ENCODE measurements at places on chromosomes 3 and 15. TPM values are rescaled to one million over a fixed set of nuclear protein-coding genes. Genes with fewer than 3 reads are reported as not detected.

GRCh38 chr3:168427835-168428475, 332.2 kb upstream of the GOLIM4 start:
- no peak for DNase-seq

GRCh38 chr3:100407977-100408532, 6.7 kb downstream of the LNP1 start:
- no peak for DNase-seq

- no peak for DNase-seq
Observed at GRCh38 chr15:41698779-41699178, 38.6 kb downstream of the MGA start.

GRCh38 chr15:98442379-98442833, 205.9 kb upstream of the IGF1R start:
- no peak for DNase-seq

- no peak for DNase-seq
Observed at GRCh38 chr3:177615015-177615414, 417.7 kb upstream of the TBL1XR1 start.

GRCh38 chr3:46435081-46435726, 28.1 kb downstream of the CCRL2 start:
- no peak for DNase-seq

DNA sequence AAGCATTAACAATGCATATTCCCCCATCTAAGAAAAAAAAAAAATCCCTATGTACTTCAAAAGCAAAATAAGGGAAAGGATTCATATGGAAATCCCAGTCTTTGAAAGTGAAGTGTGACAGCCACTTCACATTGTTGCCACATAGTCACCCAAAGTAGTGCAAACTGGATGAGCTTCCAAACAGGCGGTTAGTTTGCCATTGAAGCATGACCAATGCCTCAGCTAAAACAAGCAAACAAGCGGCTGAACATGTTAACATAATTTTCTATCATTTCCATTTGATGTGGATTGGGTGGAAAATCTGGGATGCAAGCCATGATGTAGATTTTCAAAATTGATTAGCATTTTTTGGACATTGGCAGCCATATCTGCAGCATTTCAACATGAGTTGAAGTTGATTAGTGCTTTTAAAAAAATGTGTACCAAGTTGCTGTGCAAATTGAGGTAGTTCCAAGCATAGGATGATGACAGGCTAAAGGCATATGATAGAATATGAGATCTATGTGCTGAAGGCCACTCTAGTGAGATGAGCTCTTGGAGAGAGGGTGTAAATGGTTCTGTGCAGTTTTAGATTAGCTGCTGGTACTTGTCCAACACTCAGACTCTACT, 405.2 kb downstream of the NR2F2 start:
- DNase-seq: no peak

- DNase-seq: no peak
Observed at GRCh38 chr15:95718441-95718840, 612.1 kb upstream of the NR2F2 start.

DNA sequence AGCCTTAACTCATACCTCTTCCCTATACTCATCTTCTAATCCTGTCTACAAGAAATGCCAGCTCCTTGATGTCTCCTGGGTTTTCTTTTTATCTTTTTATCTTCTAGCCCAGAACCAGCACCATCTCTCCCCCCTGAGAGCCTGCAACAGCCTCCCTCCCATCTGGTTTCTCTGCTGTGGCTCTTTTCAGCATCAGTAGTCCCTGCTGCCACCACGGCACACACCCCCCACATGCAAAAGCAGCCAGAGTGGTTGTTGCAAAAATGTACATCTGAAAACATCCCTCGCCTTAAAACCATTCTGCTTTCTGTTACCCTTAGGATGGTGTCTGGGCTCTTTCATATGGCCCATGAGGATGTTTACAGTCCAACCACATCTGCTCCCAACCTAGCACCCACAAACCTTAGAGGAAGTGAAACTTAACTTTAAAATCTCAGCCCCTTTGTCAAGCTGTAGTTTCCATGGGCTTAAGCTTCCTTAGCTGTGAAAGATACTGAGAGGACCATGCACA, 775 bp downstream of the TTC21A start:
- no peak for DNase-seq

DNA sequence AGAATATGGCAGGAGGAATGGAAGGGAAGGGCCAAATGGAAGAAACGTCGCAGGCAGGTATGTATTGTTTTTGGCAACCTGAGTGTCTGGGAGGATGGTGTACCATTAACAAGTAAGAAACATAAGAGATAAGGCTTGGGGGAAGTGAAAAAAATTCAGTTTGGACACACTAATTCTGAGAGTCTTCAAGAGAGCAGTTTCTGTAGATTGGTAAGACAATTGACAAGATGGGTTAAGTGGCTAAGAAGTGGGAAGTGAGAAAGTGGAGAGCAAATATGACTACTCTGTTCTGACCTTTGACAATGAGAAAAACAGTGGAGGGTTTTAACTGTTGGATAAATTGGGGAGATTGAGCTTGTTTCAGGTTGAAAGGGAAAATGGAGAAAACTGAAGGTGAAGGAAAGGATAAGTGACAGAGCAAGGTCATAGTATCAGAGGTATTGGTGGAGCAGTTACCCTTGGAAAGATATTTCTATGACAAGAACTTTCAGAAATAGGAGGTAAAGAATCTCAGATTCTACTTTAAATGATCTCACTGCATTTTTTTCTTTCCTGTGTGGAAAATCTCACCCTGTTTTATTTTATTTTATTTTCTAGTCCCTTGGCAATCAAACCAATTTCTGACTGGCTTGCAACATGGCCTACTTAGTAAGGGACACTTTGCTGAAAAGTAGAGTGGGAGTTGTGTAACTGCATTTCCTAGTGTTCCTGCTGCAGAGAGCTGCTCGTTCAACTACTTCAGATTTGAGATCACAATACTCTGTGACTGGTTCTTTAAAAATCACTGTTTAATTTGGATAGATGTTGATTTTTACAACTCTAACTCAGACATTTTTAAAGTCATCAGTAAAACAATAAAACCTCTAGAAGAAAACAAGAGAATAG, 23.1 kb upstream of the GABPB1 start:
- no peak for DNase-seq

DNA sequence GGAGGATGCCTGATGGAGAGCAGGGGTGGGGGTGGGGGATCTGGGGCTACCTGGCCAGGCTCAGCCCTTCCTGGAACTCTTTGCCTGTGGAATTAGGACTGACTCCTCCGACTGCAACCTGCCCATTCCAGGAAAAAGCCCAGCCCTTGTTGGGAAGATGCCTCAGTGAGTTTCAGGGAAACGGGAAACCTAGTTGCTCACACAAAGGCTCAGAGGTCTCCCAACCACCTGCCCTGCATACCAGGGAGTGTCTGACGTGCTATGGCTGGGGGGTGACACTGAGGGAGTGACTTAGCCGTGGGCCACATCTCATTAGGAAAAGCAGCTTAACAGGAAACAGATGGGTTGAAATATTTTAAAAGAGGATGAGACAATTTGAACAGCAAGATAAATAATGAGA, 27.9 kb downstream of the CYP8B1 start:
- no peak for DNase-seq

DNA sequence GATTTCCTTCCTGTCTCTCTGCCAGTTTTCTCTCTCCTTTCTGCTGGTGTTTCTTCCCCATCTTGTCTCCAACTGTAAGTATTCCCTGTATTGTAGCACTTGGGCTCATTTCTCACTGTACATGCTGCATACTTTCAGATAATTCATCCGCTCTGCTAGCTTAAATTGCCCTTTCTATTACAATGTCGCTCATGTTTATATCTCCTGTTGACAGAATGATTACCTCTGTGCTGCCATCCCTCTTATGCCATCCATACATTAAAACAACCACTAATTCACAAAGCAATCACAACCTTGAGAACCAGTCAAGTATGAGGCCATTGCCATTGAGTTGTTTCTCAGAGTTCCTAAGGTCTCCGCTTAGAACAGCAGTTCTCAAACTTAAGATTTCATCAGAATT, 107.5 kb upstream of the SOX2 start:
- DNase-seq: no peak

GRCh38 chr15:57118013-57118799, 199.8 kb downstream of the TCF12 start:
- DNase-seq: no peak

- no peak for DNase-seq
Observed at GRCh38 chr3:42110631-42111030, 19.5 kb downstream of the TRAK1 start.

DNA sequence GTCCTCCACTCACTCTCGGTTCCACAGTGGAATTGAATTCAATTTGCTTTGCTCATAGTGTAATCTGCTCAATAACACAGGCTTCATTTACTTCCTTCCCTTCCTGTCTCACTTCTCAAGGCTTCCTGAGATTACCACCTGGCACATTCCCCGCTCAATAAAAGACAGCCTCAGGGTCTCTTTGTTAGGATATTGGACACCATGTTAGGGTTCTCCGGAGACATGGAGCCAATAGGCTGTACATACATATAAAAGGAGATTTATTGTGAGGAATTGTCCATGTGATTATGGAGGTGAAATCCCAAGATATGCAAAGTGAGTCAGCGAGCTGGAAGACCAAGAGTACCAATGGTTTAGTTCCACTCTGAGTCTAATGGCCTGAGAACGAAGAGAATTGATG, 974.5 kb downstream of the CADM2 start:
- no peak for DNase-seq

DNA sequence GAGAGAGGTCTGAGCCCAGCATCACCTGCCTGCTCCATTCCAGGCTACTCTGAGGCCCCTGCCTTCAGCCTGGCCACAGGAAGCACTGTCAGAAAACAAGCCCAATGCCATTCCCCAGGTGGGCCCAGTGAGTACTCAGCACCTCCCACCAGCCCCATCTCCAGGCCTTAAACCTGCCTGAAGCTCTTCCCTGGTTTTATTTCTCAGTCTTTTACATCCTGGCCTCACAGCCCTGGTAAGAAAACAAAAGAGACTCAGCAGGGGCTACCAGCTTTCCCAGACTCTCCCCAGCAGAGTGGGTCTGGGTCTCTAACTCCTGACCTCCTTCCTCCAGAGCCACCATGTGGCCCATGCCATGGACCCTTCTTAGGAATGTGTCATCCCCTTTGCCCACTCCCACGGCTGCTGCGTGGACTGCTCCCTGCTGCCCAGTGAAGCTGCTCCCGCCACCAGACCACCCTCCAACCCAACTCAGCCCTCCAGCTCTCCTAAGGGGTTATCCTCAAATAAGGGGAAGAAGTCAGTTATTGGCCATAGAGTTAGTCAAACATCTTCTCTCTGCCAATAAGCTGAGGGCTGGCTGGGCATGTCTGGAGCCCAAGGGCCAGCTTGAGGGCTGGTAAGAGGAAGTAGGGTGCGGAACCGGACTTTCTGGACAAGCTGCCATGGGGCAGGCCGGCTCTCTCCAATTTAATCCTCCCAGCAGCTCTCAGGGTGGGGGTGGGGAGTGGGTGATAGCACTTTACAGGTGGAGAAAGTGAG, 116.7 kb upstream of the LINGO1 start:
- no peak for DNase-seq

GRCh38 chr3:114308377-114308776, 14.5 kb downstream of the TIGIT start:
- no peak for DNase-seq

- DNase-seq: no peak
Observed at GRCh38 chr15:49255966-49256759, 86.1 kb downstream of the GALK2 start.

GRCh38 chr15:92413510-92413909, 19.8 kb downstream of the ST8SIA2 start:
- no peak for DNase-seq

DNA sequence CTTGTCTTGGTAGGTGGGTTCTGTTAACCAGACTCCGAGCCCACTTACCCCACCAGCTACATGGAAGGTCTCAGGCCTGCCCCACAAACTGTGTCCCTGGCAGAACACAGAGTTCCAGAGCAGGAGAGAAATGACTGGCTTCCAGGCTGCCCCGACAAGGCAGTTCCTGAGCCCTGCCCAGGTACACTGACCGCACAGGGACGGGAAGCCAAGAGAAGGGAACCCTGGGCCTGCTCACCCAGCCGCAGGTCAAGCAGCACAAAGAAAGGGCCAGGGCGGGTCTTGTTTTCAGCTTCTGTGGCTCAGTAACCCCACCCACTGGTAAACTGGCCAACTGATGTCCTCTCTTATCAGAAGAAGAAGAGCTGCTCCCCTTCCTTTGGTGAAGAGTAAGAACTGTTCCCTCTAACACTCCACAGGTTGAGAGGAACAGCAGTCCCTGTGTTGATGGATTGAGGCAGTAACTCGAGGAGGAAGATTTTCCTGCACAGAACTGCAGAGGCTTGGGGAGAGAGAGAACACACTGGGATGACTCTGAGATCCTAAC, 68.4 kb downstream of the CRTC3 start:
- no peak for DNase-seq

- no peak for DNase-seq
Observed at GRCh38 chr15:39998511-39999077, 40.4 kb downstream of the SRP14 start.

The FMN1 gene
- polyA plus RNA-seq: 19.9 TPM

The C3orf70 gene
- polyA plus RNA-seq: 9.2 TPM

The HESX1 gene
- polyA plus RNA-seq: 4.4 TPM

The MAP6D1 gene
- polyA plus RNA-seq: 1.9 TPM

The PRR20G gene
- polyA plus RNA-seq: not detected

The WDR93 gene
- polyA plus RNA-seq: 2.3 TPM

The SLC2A2 gene
- 27.6 TPM for polyA plus RNA-seq

The CPA3 gene
- polyA plus RNA-seq: 0.20 TPM

Measured in renal cortex interstitium (tissue), 15 donors.